Activated CD8-positive, alpha-beta memory T cell treated with anti-CD3 and anti-CD28 coated beads for 4 hours (primary cell): ENCODE measurements at places on chromosomes 2 and 18.

DNA sequence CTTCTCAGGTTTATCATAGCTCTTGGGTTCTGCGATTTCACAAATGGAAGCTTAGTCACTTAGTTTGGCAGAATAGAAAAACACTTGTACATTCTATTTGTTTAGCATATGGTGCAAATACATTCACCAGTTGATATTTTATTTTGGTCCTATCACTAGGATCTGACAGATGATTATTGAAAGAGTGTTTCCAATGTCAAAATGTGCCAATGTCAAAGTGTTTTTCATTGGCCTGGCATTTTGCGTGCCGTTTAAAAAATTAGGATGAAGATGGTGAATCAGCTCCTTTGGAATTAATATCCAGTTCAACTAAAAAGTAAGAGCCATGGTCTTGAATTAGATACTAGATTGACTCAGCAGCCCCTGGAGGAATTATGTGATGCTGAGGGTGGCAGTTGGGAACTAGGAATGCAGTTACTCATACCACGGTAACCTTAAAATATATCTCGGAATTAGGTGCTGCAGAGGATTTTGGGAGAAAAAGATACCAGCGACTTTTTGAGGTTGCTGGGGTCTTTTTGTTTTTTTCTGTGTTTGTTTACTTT lies 87.0 kb downstream of the SPHKAP start:
- DNase-seq, result no peak

- no peak for DNase-seq
Measured at GRCh38 chr18:51234117-51235008, 36.9 kb upstream of the MEX3C start.

GRCh38 chr18:25651553-25651952 lies 299.6 kb upstream of the ZNF521 start:
- no peak for DNase-seq

GRCh38 chr2:227407591-227408151 lies 19.9 kb upstream of the SCYGR1 start:
- DNase-seq, result no peak

DNA sequence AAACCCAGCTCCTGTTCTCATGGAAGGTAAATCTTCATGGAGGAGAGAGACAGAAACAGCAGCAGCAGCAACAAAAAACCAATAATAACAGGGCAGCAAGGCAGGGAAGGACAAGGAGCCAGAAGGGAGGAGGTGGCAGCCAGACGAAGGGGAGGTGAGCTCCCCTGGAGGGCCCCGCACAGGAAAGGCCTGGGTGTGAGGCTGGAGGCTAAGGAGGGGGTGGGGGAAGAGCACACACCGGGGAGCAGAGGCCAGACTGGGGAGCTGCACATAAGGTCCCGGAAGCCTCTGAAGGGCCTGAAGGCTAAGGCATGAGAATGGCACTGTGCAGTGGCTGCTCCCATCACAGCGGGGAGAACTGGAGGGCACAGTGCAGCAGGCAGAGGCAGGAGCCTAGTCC lies 94.8 kb upstream of the SMAD7 start:
- DNase-seq, result no peak

DNA sequence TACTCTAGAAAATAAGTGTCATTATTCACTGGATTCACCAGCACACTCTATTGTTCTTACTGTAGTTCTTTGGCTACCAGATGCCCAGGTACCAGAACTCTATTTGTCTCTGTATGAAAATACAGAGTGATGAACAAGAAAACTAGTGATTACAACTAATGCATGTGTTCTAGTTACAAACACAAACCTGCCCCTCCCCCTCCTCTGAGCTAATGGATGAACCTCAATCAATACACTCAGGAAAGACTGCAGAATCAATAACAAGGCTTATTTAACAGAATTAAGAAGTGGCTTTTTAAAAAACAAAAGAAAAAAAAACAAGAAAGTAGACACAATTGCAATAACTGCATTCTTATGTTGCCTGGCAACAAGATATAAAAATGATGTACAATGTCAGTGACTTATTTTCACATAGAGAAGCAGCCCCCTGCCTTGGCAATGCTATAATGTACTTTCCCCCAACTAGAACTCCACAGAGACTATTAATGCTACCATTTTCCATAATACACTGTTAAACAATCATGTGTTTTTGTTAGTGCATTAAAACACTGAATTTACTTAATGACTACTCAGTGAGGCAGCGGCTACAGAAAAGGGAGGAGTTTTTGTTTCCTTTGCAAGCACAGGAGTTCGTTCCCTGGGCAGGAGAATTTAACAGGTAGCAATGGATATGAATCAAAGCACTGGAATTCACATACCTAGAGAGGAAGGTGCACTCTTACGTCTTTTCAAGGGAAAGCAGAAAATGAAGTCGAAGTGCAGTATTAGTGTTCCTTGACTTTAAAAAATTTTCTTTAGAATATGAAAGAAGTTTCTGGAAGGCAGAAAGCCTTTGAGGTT lies 318.8 kb upstream of the REV1 start:
- no peak for DNase-seq

DNA sequence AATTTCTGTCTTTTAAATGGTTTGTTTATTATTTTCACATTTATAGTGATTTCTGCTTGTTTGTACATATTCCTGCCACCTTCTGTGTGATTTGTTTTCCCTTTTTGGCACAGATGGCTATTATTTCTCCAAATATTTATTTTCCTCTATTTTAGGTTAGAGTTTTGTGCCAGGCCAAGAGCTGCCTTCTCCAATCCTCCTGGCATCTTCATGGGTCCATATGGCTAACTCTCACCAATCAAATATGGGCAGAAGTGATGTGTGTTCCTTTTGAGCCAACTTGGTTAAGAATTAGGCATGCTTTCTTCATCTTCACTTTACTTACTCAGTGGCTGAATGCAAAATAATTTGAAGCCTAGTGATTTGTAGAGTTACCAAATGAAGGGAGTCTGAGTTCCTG lies 697.1 kb upstream of the CELF4 start:
- no peak for DNase-seq

- peak; percentile 22 for DNase-seq
Measured at GRCh38 chr2:38947241-38948239, 57.9 kb downstream of the ARHGEF33 start.

GRCh38 chr2:677959-678550 lies 849 bp upstream of the TMEM18 start:
- no peak for DNase-seq

GRCh38 chr2:39435234-39435633 lies 1.9 kb downstream of the MAP4K3 start:
- no peak for DNase-seq

DNA sequence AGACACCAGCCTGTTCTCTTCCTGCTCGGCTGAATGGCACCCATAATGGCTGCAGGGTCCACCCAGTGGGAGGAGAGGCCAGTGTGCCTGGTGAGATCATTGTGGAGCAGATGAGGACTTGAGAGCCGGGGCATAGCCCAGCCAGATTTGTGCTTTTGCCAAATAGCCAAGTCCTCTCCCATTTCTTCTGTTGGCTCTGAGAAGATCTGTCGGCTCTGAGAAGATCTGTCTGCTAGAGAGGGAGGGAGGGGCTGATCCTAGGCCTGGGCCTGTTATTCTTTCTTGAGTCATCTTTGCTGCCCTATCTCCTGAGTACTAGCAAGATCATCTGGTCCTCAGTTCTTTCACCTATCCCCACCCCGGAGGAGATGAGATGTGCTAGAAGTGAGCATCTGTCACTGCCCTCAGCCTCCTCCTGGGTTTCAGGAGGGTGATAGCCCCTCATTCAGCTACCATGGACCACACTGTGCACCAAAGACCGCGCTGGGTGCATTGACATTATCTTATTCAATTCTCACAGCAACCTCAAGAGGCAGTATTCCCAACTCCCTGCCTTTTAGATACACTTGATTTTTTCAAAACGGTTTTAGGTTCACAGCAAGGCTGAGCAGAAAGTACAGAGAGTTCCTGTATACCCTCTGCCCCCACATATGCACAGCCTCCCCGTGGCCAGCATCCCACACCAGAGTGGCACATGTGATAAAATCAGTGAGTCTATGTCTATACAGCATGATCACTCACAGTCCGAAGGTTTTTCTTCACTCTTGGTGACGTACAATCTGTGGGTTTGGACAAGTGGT lies 98.6 kb downstream of the CAPN13 start:
- DNase-seq, result no peak

- DNase-seq, result no peak
Measured at GRCh38 chr2:135963841-135964240, 21.6 kb downstream of the DARS1 start.

DNA sequence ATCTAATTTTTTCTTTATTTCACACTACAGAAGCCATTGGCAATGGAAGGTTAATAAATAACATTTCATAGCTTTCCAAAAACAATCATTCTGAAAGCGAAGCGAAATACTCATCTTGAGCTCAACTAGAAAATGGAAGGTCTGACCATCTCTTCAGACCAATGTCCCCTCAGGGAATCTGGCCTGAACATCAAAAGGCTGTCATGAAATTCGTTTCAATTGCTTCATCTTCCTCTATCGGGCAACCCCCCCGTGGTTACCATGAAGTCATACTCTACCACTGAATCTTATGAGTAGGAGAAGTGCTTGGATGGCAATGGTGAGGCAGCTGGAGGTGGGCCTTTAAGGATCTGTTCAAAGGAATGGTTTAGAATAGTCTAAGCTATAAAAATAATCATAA lies 22.9 kb upstream of the CYTIP start:
- no peak for DNase-seq

DNA sequence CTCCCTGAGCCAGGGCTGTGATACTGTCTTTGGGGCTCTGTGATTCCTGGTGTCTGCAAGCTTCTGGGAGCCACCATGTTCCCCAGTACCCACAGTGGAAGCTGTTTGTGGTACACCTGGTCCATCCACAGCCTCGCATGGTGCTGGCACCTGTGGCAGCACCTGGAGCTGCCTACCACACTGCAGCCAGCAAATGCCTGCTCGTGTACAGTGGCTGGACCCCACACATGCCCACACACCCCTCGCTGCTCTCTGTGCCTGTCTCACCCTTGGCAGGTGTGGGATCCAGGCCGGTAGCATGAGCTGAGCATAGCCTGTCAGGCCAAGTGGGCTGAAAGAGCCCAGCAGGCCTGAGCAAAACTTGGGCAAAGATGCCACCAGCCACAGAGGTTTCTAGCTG lies 41.8 kb upstream of the CSRNP3 start:
- no peak for DNase-seq

GRCh38 chr2:26838121-26838906 lies 9.6 kb upstream of the DPYSL5 start:
- DNase-seq, result no peak

DNA sequence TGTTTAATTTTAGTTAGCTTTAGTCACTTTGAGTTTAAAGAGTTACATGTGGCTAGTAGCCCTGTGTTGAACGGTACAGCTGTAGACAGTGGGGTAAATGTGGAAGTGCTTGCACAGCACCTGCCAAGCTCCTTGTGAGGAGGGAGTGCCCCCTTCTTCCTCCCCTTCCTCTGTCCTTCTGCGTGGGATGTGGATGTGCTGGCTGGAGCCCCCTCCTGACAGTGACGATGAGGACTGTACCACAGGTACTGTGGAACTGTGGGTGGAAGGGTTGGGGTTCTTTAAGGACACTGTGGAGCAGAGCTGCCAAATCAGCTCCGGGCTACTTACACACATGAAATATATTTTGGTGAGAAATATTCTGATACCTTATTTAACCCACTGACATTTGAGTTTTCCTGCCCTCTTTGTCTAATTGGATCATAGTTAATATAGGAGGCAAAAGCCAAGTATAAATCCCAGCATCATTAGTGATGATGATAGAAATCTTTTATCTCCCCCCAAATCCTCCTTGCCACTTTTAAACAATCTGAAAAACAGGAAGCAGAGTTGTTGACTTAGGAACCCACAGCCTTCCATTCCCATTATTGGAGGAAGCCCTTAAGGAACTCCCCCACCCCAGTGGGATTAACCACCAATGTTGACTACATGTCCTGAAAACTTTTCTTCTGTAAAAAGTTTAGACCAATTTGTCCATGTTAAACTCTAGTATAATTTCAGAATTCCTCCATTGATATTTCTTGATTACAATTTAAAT lies 181.3 kb downstream of the PTPRM start:
- DNase-seq, result no peak

- no peak for DNase-seq
Measured at GRCh38 chr2:233209533-233210171, 41.8 kb upstream of the ATG16L1 start.

GRCh38 chr2:101356521-101356920 lies 30.8 kb downstream of the CREG2 start:
- DNase-seq, result no peak

GRCh38 chr18:40355726-40356125 lies 1599.3 kb upstream of the PIK3C3 start:
- DNase-seq, result no peak

DNA sequence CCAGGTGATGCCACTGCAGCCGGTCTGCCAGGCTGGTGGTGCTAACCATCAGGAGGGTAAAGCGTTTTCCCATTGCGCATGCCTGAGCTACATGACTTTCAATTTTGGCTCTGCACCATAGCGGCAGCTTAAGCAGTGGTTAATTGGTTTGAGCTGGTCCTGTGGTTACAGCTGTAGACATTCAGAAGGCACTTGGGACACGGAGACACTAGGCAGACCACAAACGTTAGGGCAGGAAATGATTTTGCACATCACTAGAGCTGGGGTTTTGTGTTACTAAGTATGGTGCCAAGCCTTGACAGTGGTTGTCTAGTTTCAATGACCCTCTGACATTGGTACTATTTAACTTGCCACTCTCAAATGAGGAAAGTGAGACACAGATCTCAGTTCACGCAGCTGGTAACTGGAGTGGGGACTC lies 28.9 kb upstream of the CNOT11 start:
- peak; percentile 23 for DNase-seq

DNA sequence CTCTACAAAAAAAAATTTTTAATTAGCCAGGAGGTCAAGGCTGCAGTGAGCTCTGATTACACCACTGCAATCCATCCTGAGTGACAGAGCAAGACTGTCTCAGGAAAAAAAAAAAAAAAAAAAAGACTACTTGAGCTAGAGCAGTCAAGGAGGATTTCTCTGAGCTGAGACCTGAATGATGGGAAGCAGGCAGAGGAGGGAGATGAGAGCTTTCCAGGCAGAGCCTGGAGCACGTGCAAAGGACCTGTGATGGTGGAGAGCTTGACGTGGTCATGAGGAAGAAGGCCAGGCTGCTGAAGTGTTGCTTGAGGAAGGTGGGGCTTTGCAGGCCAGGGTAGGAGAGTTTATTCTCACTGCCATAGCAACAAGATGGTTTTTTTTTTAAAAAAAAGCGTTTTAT lies 51.9 kb upstream of the POMC start:
- no peak for DNase-seq

GRCh38 chr2:128341621-128342020 lies 23.0 kb upstream of the HS6ST1 start:
- DNase-seq, result no peak

DNA sequence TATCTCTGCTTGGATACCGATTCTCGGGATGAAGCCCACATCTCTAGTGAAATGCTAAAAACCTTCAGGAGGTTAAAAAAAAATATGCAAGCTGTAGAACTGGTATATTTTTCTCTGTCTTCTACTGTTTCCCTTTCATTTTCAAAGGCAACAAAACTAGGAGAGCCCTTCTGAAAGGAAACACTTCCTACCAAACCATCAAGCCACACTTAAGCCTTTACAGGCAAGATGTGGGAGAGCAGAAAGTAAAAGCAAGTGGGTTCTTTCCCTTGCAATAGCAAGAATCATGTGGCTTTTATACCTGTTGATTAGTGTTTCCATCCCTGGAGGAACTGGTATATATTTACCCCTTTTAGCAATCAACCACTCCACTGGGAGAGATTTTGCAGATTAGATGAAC lies 147.9 kb upstream of the ACAA2 start:
- DNase-seq, result no peak

- DNase-seq, result no peak
Measured at GRCh38 chr18:27608742-27609141, 423.6 kb upstream of the CHST9 start.
